COLO829 (cell line): ENCODE measurements at places on chromosomes 4 and X.

GRCh38 chr4:53465281-53465680, 87.8 kb downstream of the FIP1L1 start:
- no peak for DNase-seq

- no peak for DNase-seq
These were observed 366.6 kb downstream of the GASK1B start for GRCh38 chr4:157806184-157806583.

GRCh38 chrX:8960957-8961468, 72.9 kb downstream of the FAM9B start:
- no peak for DNase-seq

- no peak for DNase-seq
These were observed 145.5 kb upstream of the NPY2R start for GRCh38 chr4:155062948-155063347.

DNA sequence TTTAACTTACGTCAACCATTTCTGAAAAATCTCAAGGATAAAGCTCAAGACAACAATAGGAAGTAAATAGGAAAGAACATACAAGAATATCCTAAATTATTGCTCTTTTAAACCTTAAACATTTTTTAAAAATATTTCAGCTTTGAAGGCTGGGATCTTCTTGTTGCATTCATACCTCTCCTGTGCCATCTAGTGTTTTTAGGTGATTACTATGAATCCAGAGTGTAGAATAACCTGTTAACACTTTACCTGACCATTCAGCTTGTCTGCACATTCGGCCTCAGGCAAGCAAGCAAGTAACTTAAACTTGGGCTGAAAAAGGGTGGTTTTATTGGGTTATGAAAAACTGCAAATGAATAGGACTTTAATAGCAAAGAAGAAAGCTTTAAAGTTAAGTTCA, 507.8 kb upstream of the INTU start:
- no peak for DNase-seq

DNA sequence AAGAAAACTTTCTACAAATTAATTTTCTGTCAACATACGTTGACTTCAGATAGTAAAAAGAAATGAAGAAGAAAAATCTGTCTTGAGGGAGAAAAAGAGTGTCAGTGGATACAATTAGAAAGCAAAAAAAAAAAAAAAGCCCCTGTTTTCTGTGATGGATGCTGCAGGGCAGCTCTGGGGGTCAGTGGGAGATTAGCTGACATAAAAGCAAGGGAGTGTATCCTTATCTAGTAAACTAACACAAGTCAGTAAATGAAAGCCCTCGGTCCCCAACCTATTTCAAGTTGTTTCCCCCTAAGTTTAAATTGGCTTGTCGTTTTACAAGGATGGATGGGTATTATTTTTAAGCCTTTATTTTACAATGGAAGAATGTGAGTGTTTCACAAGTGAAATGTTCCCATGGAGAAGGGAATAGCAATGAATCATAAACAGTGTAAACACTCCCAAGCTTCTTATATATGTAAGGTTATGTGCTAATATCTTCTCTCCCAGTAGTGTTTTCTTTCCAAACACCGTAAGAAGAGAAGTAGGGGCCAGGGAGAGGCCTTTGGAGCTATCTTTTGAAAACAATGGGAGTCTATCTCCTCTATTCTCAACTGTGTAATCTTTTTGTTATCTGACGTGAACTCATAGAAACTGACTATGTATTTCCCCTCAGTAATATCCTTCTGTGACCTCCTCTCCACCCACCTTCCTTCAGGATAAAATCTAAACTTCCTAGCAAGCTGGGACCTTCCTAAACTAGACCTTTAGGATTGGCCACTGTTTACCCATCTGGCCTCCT, 347.7 kb downstream of the FBXO8 start:
- peak; percentile 32 for DNase-seq

DNA sequence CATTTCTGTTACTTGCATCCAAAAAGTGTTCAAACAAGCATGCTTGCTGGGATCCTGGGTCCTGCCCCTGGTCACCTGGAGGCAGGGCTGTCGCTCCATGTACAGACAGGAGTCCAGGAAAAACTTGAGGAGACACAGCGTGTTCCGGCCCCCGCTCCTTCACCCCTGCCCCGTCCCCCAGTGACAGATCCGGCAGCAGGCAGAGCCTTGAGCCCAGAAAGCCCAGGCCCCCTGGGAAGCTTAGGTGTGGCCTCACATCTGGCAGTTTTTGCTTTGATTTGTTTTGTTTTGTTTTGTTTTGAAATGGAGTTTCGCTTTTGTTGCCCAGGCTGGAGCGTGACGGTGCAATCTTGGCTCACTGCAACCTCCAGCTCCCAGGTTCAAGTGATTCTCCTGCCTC, 67.0 kb downstream of the TRMT44 start:
- no peak for DNase-seq

- no peak for DNase-seq
These were observed 34.1 kb upstream of the TMPRSS11F start for GRCh38 chr4:68163754-68164153.

- no peak for DNase-seq
These were observed 550.5 kb upstream of the DIPK2B start for GRCh38 chrX:45751156-45751555.

GRCh38 chr4:113604955-113605354, 156.6 kb downstream of the CAMK2D start:
- peak; percentile 39 for DNase-seq

DNA sequence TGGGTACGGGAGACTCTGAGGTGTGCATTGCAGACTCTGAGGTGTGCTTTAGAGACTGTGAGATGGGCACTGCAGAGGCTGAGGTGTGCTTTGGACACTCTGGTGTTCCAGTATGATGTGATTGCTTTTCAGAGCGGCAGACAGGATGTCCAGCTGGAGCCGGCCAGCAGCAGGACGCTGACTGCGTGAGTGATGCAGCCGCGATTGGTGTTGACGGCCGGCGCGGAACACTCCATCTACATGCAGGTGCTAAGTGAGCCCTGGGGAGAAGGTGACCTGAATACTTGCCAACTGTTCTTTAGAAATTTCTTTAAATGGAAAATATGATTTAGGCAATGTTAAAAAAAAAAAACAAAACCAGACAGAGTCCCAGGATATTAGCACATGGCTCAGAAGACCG, 103.1 kb upstream of the PPP2R3B start:
- no peak for DNase-seq

GRCh38 chr4:94995684-94996394, 238.1 kb downstream of the BMPR1B start:
- no peak for DNase-seq

DNA sequence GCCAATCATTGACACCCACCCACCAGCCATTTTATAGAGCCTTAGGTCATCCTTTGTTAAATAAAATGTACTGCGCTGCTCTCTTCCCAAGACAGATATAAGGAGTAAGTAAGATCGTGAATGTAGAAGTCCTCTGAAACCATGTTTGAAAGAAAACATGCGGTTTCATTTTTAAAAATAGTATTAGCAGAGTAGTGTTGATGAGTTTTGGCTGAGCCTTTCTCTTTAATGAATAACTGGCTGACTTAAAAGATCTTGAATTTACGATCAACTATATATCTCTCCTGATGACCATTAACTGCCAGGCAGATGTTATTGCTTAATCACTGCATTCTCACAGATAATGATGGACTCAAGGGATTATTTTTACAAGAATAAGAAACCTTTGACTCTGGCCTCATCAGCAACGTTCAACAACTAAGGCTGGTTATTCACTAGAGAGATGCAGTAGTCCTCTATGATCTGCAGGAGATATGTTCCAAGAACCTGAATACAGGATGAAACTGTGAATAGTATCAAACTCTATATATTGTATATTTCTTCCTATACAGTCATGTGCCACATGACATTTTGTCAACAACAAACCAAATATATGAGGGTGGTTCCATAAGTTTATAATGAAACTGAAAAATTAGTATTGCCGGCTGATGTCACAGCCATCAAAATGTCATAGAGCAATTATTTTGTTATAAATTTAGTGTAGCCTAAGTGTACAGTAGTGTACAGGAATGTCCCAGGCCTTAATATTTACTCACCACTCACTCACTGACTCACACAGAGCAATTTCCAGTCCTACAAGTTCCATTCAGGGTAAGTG, 80.8 kb downstream of the FAM13A start:
- DNase-seq: no peak

DNA sequence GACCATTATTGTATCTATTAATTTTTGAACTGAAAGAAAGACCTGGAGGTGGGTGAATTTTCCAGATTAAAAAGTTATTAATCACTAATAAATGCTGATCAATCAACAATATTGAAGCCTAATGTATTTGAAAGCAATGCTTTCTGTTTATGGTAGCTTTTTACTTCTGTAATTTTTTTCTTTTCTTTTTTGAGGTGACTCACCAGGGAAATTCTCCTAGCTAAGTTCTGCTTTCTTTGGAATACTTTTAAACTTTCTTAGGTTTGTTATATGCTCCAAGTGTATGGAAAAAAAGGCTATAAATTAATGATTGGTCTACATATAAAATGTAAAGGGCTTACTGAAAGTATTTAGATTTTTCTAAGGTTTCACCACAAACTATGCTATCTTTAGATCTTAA, 94.2 kb downstream of the MBNL3 start:
- DNase-seq: no peak

DNA sequence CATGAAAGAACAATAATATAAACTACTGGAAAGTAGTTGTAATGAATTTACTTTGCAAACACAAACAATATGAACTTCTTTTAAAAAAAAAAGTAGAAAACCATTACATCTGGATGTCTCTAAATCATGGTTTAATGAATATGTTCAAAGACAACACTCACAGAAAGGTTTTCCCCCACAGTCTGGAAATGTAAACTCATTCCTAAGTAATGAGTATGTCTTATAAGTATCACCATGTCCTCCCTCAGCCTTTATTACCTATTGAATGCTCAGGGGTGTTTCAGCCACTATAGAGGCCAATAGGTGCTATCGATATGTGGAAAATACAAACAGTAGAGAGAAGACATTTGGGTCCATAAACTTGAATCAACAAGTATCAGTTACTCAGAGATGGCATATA, 186.7 kb downstream of the PALLD start:
- no peak for DNase-seq

- DNase-seq: peak; percentile 17
These were observed at the start of gene NBDY for GRCh38 chrX:56729152-56729850. NBDY (plus strand) TSS chrX:56729243; CDS start chrX:56729354, 111 bp downstream.

DNA sequence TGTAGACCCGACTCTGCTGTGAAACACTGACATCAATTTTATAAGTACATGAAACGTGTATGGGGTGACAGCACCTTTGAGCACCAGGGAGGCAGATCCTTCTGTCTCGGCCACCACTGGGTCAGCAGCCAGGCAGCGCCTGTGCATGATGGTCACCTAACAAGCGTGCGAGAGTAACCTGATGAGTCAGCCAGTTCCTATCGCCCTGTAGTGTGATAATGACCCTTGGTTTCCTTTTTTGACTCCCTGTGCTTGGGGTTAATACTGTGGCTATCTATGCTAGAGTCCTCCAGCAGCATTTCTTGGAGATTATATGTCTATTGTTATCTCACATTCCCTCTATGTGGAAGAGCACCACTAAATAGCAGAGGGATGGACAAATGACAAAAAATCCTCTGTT, 101.6 kb downstream of the NPNT start:
- no peak for DNase-seq

- no peak for DNase-seq
These were observed 42.5 kb upstream of the CBR4 start for GRCh38 chr4:169052594-169052945.

- no peak for DNase-seq
These were observed 161.6 kb downstream of the SMIM20 start for GRCh38 chr4:26075583-26075982.

DNA sequence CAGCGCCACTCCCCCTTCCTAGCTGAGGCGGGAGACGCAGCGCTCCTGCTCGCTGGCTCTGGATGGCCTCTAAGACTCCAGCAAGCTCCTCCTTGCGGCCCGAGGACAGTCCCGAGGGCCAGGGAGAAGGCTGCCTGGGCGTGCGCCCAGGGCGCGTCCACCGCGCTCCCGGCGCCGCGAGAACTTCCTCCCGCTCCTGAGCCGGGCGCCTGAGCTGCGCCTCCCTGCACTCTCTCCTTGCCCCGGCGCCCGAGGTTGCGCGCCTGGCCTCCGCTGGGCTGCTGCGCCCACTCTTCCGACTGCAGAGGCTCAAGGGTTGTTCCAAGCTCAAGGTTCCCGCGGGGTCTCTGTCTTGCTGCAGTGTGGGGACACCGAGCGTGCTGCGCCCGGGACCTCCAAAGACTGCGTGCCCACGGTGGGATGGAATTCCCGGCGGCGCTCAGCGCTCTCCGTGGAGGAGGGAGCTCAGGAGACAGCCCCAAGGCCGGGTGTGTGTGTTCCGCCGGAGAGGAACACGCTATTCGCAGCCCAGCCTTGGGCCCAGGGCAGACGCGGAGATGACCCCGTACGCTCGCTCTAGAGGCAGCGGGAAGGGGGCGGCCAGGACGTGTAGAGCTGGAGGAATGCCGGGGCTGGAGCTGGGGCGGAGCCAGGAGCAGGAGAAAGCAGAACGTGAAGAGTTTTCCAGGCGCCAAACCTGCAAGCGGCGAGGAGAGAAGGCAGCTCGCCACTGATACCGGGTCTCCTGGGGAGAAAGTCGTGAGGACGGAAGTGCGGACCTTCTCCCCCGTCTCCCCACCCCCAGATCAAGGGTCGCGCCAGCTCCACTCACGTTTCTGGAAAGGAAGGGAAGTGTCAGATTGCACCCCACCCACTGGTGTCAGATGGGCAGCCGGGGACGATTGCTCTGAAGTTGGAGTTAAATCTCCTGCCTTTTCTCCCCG, at the start of gene ARHGAP6:
TSS of gene ARHGAP6 (minus strand) at position 753 of the 944 bp plus-strand sequence. CDS start 1,092 bp downstream, outside the sequence.
- no peak for DNase-seq

GRCh38 chrX:2903366-2903765, 25.8 kb downstream of the ARSD start:
- no peak for DNase-seq

DNA sequence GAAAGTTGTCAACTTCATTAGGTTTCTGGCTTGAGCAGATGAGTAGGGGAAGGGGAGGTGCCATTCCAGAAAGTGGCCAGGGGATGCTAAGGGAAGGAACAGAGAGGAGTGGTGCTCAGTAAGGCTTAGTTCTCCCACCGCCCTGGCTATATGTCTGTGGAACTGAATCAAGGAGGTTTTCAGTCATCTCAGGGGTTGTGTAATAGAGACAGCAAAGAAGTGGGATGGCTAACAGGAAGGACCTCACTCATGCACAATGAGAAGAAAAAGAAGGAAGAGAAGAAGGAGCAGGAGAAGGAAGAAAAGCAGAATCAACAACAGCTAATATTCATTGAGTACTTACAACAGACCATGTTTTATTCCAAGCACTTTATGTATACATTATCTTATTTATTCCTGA, 368.7 kb downstream of the MID1IP1 start:
- no peak for DNase-seq

DNA sequence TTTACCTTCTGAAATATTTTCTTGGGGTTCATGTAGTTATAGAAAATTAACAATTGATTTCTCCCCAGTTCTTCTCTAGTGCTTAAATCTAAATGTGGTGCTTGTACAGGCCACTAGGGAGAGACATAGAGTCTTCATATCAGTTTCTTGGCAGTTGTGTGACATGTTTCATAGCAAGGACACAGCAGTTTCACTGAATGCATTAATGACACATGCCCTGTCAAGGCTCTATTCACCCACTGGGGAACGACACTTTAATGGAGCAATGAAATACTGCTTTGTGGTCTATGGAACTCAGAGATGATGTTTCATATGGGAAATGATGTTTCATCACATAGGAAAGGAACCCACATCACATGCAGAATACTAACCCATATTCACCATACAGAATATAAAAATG, 2.8 kb downstream of the VEGFC start:
- peak; percentile 68 for DNase-seq
